ENCODE measurements at places on chromosomes 1 and 21.

- no peak for DNase-seq
Measured at GRCh38 chr1:224489534-224490365, 55.2 kb upstream of the WDR26 start.

- DNase-seq: peak; percentile 57
Measured at GRCh38 chr1:34929497-34929852, at the start of gene DLGAP3. TSS of gene DLGAP3 (minus strand) at chr1:34929650. CDS start at chr1:34905383, 24,267 bp downstream.

- no peak for DNase-seq
Measured at GRCh38 chr1:61956016-61956645, 213.9 kb downstream of the PATJ start.

DNA sequence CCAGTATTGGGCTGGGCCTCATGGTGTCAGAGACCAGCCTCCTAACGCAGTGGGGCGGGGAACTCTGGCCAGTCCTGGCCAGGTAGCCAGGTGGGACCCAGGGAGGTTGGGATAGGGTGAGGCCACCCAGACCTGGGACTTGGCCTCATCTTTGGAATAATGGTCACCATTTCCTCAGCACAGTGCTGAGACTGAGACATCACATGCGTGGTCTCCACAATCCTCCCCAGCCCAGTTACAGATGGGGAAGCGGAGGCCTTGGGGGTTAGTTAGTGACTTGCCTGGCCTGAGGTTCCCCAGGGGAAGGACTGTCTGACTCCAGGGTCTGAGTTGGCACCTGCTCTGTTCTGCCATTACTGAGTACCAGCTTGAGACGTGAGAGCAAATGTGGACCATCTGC is 77.9 kb upstream of the CASZ1 start:
- DNase-seq: no peak

- DNase-seq: no peak
Measured at GRCh38 chr21:34105947-34106541, 32.7 kb downstream of the MRPS6 start.

DNA sequence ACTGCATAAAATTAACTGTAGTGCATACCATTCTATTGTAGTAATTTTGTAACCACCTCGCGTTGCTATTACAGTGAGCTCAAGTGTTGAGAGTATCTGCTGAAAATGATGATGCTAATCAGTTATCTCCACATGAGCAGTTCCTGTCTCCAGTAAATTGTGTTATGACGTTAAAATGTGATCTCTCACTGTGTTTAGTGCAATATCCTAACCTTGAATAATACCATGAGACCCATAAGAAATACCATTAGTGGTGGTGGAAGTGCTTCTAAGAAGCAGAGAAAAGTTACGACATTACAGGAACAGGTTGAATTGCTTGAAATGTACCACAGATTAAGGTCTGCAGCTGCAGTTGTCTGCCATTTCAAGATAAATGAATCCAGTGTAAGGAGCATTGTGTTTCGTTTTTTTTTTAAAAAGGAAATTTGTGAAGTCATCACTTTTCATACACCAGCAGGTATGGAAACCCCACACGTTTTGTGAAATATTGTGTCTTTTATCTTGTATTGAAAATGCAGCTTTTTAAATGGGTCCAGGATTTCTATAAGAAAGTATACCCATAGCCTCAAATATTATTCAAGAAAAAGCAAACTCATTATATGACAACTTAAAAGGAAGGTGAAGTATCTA is 72.5 kb downstream of the ANGPTL1 start:
- DNase-seq: no peak

- DNase-seq: no peak
Measured at GRCh38 chr1:5740450-5740849, 251.8 kb downstream of the NPHP4 start.

- no peak for DNase-seq
Measured at GRCh38 chr1:109162626-109163025, 48.7 kb downstream of the ELAPOR1 start.

- no peak for DNase-seq
Measured at GRCh38 chr1:100582943-100583342, 45.0 kb downstream of the GPR88 start.

DNA sequence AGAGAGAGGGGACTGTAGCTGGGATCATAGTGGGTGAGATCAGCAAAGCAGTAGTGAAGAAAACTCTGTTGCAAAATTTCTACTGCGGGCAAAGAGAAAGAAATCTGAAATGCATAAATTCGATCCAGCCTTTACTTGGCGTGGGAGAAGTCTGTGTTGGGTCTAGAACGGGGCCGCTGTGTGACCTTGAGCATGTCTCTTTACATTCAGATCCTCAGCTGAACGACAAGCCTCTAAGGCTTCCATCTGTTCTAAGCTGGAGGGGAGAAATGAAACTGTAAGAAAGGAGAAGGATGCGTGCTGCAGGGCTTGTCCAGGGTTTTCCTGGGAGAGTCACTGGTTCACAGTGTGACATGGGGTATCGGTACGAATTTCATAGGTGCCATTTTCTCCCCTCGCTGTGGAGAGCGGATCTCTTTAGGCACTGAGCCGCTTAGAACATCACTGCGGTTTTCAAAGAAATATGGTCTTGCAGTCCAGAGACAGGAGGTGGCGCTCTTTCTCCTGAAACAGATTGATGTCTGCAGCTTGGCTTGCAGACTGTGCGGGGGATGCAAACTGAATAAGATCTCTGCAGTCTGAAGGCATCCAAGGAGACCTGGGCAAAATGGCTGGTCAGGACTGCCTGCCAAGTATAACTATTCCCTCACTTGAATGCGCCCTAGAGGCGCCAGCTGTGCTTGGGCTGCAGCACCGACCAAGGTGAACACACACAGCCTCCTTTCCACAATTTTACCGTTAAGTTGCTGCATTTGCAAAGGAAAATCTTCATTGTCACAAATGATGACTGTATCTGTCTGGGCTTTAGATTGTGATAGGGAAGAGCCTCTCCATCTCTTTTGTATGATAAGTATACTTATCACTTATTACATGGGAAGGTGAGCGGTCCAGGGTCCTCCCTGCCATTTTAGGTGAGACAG is 104.1 kb downstream of the XCL2 start:
- peak; percentile 80 for DNase-seq

DNA sequence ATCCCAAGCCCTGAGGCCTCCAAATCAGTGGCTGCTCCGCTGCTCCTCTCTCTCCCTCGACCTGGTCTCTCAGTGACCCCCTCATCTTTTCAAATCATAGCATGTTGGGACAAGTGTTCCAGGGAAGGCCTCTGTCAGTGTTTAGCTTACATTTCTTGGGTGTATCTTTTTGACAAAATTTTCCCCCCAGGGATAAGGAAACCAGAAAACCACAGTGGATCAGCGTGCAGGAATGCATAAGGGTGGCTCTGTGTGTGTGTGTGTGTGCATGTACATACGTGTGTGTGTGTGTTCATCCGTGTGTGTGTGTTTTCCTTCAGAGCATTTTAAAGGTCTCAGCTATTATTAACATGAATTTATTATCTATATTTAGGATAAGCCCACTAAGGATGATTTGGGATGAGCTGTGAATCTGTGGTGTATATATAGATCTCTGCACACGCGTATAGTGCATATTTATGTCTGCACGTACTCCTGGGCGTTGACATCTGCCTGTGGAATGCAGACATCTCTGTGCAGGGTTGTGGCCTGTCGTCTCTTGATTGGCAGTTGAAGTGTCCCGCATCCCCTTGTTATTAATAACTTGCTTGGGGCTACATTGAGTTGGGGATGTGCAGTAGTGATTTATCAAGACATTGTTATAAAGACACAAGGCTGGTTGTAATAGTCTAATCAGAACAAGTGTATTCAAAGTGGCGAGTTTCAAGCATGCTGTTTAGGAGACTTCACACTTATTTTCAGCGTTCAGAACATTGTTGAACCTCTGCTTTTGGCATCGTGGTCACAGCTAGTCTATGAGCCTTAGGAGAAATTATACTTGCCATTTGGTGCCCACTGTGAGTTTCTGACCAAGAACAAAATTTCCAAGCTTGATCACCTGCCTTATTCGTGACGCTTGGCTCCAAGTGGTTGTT is 55.6 kb downstream of the GALNT2 start:
- no peak for DNase-seq

GRCh38 chr1:3942416-3943122 is 42.5 kb upstream of the C1orf174 start:
- no peak for DNase-seq

DNA sequence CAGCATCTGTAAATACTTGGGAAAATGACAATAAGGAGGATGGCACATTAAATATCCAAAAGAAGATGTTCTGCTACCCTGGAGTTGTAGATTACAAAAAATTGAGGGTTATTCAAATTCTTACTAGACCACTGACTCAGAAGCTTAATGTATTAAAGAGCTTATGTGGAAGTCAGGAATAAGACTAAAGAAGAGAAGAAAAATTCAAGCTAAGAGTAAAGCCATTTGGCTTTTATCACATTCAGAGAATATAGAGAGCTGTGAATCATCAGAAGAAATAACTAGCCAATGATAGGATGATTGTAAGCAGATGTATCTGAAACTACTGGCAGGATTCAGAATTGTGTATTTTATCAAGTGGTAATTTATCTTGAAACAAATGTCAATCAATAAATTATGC is 237.0 kb downstream of the TBX15 start:
- DNase-seq: no peak

- no peak for DNase-seq
Measured at GRCh38 chr1:159779403-159779851, 1.3 kb upstream of the DUSP23 start.

DNA sequence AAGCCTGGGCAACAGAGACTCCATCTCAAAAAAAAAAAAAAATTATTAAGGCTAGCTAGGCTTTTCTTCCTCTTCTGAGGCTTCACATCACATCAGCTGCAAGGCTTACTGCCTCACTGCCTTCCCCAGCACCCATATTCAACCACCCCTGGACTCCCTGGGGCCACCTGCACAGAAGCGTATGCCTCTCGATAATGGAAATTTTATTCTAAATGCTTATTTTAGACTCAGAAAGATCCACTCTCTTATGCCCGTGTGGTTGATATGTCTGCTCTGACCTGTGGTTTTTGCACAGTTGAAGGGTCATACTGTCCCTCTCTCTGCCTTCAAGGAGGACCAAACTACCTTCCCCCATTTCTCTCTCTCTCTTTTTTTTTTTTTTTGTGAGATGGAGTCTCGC is 1.5 kb upstream of the FCRLA start:
- peak; percentile 23 for DNase-seq

DNA sequence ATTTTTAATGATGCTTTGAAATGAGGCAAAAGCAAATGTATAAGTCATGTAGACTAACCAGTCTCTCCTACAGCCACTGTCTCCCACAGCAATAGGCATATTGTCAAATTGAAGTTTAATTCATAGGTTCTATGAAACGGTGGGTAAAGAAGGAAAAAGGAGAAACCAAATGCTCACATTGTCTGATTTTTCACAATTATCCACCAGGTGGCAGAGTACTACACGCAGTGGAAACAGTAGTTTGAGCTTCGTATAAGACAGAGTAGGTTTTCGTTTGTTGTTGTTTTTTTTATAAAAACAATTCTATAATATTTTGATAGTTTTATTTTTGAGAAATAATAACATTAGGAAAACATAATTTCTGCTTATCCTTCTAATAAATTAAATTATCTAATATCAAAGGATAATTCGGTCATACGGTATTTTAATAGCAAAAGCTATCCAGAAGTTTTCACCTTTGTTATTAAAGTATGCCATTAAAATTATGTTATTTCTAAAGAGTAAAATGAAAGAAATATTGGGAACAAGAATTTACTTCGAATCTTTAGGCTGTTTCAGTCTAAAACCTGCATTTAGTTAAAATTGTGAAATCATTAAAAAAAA is 39.1 kb downstream of the TYW3 start:
- peak; percentile 27 for DNase-seq

GRCh38 chr1:30929135-30929889 is 20.8 kb upstream of the SDC3 start:
- DNase-seq: peak; percentile 62

DNA sequence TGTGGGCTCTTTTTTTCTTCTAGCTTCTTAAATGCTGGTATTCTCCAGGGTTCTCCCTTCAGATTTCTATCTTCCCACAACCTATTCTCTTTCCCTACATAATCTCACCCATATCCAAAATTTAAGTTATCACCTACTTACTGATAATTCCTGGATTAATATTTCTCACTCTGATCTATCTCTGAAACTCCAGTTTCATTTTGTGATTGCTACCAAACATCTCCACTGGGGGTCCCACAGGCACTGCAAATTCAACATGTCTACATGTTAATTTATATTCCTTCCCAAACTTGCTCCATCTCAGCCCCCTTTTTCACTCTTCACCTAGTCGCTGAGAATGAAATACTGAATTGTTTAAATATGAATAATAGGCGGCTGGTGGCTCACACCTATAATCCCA is 9.9 kb upstream of the C1orf141 start:
- peak; percentile 25 for DNase-seq

DNA sequence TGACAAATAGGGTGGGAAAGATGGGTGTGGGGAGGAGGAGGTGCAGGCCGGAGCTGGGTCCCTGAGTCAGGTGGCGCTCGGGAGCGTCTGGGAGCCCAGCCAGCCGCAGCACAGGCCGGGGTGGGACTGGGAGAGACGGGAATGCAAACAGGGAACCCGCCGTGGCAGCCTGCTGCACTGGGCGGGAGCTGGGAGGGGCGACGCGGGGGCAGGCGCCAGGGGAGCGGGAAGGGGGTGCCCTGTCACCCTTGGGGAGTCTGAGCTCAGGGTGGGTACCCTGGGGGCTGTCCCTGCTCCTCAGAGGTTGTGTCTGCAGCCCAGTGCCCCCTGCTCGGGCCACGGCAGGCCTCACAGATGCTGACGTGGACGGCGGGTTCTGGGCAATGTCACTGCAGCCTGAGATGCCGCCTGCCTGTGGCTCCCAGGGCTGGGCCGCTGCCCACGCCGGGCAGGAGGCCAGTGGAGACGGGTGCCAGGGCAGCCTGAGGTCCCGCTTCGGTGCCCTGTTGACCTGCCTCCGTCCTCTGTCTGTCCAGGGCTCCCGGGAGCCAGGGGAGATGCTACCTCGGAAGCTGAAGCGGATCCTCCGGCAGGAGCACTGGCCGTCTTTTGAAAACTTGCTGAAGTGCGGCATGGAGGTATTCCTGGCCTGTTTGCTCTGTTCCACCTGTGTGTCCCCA is 16.6 kb upstream of the LRRC3 start:
- DNase-seq: no peak

Measured in GM20000 (cell line).